Upper lobe of left lung (tissue), 6 donors: ENCODE measurements at places on chromosomes 4 and X. TPM values are rescaled to one million over a fixed set of nuclear protein-coding genes. Genes with fewer than 3 reads are reported as not detected.

ZNF732 gene
- total RNA-seq, result not detected

VSIG4 gene
- 193 TPM for total RNA-seq

MTNR1A gene
- total RNA-seq, result not detected

MRFAP1 gene
- total RNA-seq, result 205 TPM

PAGE4 gene
- not detected for total RNA-seq

LONRF3 gene
- total RNA-seq, result 61.6 TPM

TMPRSS11E gene
- not detected for total RNA-seq

RNF212 gene
- 9.3 TPM for total RNA-seq

PDGFRA gene
- total RNA-seq, result 60.5 TPM

TREX2 gene
- 0.97 TPM for total RNA-seq

DNA sequence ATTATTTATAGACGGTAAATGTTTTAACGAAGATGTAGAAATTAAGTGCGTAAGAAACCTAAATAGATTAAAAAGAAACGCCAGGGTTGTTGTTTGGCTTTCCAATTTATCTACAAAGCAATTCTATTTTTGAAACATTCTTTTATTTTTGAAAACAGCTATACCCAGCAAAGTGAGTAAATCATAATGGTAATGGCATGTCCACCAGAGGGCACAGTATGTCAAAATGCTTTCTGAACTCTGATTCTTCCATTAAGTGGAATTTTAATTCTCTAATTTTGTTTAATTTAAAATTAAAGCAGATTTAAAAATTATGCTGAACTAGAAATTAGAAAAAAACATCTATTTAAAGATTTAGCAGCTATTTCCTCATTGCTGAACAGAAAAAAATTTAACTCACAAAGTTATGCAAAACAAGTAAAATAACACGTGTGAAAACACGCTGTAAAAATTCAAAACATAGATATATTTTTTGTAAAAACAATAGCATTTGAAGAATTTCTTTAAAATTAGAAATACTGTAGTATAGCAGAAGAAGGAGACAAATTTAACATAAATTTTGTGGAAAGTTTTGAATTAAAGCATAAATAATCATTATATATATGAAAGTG lies 26.5 kb downstream of the RASSF6 start:
- no peak for DNase-seq

DNA sequence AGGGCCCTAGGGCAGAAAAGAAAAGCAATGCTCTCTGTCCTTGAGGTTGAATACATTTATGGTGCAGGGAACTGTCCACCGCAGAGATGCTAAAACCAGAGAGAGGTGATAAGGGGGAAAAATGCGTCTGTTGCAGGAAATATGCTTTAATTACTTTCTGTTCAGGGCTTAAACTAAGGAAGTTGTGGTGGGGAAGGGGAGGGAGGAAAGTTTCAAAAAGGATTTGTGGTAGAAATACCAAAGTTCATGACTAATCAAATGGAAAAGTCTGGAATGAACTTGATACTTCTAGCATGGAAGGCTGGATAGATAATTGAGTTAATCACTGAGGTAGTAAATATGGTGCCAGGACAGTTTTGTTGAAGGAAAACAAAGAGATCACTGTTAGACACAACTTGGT lies 99.0 kb downstream of the ASB9 start:
- no peak for DNase-seq

- DNase-seq, result no peak
Observed at GRCh38 chrX:148310426-148311165, 189.8 kb upstream of the AFF2 start.

DNA sequence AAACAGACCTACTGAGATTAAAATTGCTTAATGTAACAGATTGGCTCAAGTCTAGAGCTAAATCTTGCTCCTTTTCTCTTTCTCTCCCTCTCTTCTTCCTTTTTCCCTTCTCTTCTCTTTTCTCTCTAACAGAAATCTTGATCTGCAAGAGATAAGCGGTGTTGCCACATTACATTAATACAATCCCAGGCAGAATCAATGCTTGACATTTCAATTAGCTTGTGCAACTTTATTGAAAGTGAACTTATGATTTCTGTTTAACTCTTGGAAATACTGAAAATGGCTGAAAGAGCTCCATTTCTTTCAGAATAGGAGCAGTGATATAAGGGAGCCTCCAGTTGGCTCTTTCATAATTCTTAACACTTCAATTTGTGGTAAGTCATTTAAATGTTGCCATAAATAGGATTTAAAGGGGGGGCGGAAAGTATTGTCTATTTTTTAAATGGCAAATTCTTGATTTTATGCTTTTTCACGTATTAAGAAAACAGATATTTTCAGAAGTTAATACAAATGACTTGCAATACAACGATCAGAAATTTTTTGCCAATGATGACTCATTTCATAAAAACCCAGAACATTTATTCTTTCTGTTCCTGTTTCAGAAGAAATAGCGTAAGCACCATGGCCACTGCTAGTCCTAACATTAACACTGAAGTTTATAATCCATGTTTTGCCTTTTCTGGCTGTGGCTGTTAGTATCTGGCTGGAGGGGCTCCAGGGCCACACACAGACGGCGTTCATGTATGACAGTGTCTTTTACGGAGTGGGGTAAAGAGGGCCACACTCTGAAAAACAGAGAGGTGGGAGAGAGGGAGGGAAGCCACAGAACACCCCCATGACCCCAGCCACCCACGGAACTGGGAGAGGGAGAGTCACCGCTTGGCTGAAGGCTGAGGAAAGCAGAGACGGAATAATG lies 115.7 kb upstream of the FAT1 start:
- DNase-seq, result no peak

GRCh38 chrX:4588056-4588455 lies 874.6 kb upstream of the PRKX start:
- DNase-seq, result no peak

DNA sequence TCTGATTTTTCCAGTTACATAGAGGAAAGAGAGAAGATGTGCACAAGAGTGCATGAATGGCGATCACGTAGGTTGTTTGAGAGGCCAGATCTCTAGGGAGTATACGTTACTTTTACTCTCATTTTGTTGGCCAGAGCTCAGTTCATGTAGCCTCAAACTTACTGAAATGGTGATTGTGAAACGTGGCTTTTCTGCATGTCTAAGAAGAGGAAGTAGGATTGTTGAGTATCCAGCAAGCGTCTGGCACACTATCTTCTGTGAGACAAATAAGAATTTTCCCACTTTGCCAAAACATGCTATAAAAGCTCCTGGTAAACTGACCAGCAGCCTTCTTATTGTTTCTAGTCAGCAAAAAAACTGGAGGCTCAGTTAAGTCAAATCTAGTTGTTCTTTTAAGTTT lies 264.5 kb upstream of the EMCN start:
- no peak for DNase-seq

DNA sequence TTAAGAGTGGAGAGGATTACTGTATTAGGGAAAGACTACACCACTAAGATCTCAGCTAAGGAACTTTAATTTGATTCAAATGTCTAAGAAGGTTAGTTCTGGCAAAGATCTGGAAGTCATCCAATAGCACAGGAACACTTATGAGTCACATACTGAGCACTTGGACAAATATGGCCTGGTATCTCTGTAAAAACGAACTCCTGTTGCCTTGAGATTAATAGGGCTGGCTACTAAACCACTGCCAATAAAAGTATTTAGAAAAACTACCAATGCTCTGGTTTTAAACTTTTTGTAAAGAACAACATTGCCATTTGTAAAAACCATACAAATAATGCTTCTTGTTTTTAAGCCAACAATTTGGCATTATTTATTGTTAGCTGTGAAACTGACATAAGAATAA lies 70.5 kb downstream of the SEC24D start:
- DNase-seq, result no peak

DNA sequence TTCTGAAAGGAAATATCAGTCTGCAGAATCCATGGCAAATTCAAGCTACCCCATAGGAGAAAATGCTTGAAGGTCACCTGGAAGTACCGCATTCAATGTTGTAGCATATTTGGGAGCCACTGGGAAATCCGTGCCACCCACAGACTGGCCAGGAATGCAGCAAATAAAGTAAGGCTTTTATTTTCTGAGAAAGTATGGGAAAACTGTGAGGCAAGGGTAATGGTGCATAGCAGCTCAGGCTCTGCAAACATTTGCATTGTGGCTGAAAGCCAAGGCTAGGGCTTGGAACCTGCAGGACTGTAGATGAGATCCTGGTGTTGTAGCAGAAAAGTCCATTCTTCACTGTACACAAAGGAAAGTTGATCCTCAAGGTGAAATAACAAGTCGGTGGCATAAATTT lies 450.9 kb upstream of the NR3C2 start:
- DNase-seq, result no peak

DNA sequence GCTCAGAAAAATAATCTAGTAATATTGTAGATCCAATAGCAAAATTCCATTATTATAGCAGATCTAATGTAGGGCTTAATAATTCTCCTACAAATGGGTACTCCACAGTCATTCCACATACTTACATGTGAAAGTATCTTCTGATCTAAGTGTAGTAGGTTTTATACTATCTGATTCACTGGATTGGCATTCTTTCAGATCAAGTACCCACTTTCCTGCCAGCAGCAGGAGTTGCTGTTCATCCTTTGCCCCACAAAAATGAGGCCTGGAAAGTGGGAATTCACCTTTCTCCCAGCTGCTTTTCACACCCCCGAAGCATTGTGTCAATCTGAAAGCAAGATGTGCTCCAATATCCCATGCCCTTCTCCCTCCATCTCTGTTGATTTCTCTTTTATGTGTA lies 77.1 kb upstream of the RXFP1 start:
- DNase-seq, result no peak

GRCh38 chrX:108795240-108795639 lies 58.9 kb upstream of the IRS4 start:
- DNase-seq, result no peak

GRCh38 chr4:5446595-5447226 lies 261.6 kb downstream of the EVC2 start:
- DNase-seq, result no peak

DNA sequence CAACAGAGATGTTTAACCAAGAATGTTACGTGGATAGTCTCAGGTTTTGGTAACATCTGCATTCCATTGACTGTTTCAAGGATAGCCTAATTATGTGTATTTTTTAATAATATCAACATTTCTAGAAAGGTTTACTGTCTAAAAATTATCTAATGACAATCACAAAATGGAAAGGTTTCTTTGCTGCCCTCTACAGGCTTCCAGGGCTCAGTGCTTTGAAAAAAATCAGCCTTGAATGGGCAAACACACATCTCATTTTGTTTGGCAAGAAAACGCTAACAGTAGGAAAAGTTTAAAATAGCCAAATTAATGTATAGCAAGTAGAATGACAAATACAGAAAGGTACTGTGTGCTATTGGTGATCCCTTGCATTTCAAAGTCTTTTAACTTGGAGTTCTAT lies 223.4 kb upstream of the PRPS2 start:
- DNase-seq, result no peak

- DNase-seq, result no peak
Observed at GRCh38 chr4:4945021-4945420, 74.2 kb downstream of the CYTL1 start.
